ENCODE measurements at places on chromosomes 7 and 10.

GRCh38 chr10:111515264-111515663, 438.4 kb downstream of the ADRA2A start:
- no peak for DNase-seq

GRCh38 chr7:25244254-25245033, 16.2 kb upstream of the NPVF start:
- DNase-seq, result peak; percentile 25

DNA sequence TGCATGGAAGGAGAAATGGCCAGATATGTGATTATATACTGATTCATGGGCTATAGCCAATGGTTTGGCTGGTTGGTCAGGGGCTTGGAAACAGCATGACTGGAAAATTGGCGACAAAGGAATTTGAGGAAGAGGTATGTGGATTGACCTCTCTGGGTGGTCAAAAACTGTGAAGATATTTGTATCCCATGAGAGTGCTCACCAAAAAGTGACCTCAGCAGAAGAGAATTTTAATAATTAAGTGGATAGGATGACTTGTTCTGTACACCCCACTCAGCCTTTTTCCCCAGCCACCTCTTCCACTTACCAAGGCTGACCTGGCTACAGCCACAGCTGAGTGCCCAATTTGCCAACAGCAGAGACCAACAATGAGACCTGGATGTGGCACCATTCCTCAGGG, 146.7 kb downstream of the GPR37 start:
- no peak for DNase-seq

DNA sequence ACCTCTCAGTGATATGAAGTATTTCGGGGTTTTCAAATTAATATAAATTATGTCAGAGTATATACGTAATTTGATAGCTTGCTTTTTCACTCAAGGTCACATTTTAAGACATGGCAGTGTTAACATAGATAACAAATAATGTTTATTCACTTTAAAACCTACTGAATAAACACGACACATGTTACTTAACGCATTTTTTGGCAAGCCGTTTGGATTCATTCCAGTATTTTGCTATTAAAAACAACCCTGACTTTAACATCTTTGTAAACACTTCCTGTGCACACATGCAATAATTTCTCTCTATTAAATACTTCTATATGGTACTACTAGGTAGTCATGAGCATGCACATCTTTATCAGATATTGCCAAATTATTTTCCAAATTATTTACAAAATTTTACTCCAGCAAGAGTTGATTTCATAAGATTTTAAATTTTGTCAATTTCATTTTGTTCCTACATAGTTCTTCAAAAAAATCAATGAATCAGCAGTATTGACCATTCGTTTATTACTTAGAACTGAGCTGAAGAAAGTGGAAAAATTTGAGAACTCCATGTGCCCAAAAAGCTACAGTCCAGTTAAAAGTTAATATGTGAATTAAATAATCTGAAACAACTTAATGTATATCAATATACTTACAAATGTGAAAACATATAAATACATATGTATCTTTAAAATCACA, 26.8 kb upstream of the THSD7A start:
- DNase-seq, result no peak

DNA sequence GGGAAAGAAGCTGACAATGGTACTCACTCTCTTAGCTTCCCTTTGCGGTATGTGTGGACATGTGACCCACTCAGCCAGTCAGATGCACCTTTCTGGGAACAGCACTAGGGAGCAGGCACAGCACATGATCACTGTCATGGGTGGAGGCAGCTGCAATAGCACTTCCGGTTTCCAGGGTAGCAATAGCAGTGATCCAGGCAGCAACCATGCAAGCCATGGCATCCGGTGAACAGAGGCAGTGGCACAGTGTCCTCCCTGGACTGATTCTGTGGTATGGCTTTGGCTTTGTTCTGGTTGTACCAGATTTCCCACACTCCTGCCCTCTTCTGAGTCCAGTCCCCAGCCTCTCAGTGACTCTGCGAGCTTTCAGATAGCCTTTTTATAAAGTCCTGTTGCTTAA, 86.8 kb upstream of the NAMPT start:
- no peak for DNase-seq

DNA sequence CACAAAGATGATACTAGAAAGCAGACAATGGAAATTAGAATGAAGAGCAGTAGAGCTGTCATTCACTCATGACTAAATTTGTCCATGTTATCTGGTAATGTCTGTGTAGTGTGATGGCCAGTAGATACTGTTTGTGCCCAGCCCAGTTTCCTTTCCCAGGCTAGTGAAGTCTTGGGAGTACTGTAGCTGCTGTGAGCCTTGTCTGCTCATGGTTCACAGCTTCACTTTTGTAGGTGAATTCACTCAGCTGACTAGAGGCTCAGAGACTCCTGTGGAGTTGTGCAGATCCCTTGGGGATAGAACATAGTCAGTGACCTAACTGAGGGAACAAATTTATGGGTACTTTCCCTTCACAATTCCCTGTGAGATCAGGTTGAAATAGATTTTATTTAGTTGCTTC, 572.5 kb downstream of the ARL4A start:
- DNase-seq, result no peak
